ENCODE measurements at places on chromosomes 7 and 10.
A peak's percentile ranks its signal among the peaks of the same experiment; 100 is the strongest.

- DNase-seq, result no peak
Measured at GRCh38 chr10:17202506-17202905, 1.0 kb upstream of the TRDMT1 start.

GRCh38 chr10:43090188-43090587, 13.3 kb downstream of the RET start:
- no peak for DNase-seq

DNA sequence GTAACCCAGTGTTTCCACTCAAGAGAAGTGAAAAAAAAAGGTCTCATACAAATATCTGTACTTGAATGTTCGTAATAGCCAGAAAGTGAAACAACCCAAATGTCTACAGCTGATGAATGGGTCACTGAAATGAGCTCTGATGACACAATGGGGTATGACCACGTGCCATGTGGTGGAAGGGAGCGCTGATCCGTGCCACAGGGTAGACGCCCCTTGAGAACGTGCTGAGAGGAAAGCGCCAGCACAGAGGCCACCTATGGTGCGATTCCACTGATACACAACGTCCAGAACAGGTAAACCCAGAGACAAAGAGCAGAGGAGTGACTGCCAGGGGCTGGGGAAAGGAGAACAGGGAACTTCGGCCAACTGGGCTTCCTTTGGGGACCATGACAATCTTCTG, 50.3 kb downstream of the MAD1L1 start:
- peak; percentile 22 for DNase-seq

GRCh38 chr10:10489805-10490571, 527.7 kb upstream of the CELF2 start:
- DNase-seq, result no peak

DNA sequence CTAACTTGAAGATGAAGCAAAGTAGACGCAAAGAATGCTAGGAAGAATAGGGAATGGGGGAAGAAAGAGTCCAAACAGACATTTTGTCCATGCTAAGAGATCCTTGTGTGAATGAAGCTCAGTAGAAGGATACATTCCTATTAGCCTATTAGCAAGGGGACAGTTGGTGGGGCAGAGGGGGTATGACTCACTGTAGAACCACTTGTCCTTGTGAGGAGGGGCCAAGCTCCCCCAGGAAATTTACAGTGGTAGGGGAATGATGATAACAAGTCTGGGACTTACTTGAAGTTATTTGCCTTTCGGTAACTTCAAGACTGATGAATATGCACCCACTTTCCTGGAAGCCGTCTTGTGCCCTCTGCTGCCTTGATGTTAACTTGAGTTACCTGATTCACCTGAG, 17.2 kb upstream of the SYPL1 start:
- DNase-seq, result no peak

DNA sequence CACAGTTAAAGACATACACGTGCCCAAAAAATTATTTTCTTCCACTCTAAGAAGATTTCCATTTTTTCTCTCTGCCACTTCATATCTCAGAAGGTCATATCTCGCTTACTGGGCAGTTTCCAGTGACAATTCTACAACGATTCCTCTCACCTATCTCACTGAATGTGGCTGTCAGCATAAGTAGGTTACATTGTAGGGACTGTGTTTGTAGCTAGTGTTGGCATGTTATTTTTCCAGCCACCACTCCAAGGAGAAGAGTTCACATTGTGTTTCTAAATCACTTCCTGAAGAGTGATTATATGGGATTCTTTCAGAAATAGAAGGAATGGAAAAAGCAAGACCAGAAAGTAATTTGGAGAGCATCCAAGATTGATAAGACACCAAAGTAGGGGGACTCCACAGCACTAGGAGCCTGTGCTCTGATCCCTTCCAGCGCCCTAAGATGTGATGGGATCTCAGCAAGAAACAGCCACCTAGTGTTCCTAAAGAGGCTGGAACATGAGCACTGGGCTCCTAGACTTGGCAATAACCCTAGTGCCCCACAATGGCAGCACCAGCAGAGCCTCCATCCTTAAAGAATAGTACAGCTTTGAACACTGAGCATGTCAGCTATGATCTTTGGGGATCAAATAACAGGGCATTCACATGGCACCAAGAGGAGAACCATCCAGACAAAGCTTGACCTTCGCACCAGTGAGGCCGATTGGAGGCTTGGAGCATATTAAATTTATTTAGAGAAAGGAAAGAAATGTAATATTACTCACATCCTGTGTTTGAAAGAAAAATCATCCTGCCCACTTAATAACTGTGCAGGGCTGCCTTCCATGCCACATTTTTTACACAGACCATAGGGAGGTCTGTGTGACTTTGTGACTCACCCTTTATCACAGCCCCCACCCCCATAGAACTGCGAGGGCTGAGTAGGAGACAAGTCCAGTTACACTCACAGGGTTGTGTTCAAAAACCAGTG, 51.8 kb downstream of the CAV1 start:
- peak; percentile 93 for DNase-seq

DNA sequence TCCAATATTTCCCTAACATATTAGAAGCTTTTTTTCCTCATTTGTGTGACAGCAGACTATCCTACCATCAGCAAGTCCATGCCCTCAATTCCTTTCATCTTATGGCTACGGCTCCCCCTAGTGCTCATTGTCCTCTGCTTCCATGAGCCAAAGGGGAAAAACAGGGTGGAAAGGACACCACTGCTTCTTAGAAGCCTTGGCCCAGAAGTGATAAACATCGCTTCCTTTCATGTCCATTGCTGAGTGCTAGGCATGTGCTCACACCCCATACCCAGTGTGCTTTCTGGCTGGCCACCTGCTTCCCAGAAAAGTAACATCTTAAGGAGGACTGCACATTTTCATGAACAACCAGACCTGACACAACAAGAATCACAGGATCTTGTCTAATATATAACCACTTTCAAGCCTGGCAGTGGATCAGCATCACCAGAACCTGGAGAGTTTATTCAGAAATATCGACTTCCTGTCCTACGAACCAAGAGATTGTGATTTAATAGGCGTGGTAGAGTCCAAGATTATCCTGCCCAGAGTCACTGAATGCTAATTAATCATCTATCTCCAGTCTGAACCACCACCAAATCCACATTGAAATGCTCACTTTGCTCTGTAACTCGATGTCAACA, 650.5 kb upstream of the SORCS1 start:
- peak; percentile 50 for DNase-seq

DNA sequence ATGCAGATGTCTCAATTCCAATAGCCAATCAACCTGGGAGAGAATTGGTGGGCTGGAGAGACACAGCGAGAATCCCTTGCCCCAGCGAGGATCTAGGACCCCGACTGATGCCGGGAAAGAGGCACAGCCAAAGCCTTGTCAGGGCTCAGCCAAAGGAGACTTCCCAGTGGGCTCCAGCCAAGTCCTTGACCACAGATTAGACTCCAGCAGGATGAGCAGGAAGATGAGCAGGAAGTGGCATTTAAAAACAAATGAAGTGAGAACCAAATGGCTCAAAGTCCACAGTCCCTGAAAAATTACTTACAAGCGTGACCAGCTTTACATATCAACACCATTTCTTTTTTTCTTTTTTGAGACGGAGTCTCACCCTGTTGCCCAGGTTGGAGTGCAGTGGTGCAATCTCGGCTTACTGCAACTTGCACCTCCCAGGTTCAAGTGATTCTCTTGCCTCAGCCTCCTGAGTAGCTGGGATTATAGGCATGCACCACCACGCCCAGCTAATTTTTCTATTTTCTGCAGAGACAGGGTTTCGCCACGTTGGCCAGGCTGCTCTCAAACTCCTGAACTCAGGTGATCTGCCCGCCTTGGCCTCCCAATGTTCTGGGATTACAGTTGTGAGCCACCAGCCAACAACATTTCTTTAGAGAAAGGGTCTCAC, 40.2 kb downstream of the CTBP2 start:
- no peak for DNase-seq

DNA sequence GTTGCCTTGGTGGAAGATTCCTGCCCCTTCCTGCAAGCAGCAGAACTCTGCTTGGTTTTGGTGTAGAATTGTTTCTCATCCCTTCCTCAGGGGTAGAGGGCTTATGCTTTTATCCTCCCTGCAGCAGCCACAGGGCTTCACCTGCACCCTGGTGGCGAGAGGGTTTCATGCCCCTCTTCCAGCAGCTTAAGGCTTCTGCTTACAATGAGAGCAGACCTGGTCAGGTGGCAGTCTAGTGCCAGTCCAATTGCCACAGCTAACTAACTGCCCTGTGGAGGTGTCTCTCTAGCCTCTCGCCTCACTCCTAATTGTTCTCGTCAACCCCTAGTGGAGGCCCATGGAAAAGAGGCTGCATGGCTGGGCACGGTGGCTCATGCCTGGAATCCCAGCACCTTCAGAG, 19.3 kb downstream of the ACBD7 start:
- DNase-seq, result no peak

DNA sequence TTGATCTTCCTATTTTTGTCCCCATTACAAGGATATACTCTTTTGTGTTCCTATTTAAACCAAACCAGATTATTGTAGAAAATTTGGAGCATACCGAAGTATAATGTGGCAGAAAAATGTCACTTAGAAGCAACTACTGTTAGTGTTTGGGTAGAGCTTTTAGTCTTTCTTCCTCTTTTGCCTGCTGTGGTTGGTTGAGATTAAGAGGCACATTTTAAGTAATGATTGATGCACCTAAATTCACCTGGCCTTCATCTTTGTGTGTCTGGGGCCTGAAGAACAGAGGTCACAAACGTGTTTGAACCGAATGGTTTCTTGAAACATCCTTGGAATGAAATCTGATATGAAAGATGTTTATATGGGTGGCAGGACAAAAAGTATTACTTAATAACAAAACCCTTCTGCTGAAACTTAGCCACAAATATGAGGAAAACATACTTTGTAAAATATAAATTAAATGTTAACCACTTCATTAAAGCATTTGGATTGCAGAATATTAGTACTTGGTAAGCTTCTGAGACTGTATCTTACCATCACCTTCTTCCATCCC, 2.6 kb downstream of the BPGM start:
- DNase-seq, result no peak

DNA sequence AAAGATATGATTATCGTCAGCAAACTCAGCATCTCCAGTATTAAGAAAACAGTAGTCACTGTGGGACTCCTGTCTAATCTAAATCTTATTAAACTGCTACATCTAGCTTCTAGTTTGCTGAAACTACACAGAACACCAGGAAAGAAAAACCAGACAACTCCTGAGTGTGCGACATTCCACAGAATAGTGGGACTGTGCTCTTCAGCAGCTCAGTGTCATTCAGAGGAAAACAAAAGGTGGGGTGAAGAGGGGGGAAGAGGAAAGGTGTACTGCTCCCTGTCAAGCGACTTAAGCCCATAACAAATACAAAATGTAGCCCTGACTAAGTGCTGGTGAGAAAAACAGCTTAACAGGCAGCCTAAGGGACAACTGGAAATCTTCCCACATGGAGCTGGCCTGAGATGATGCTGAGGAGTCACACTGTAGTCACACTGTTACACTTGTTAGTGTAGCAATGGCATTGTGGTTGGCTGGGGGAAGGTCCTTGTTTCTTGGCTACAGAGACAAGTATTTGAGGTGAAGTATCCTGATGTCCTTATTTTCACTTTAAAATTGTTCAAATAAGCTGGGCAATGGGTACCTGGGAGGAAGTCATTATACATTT, 135.5 kb downstream of the USP6NL start:
- DNase-seq, result no peak

DNA sequence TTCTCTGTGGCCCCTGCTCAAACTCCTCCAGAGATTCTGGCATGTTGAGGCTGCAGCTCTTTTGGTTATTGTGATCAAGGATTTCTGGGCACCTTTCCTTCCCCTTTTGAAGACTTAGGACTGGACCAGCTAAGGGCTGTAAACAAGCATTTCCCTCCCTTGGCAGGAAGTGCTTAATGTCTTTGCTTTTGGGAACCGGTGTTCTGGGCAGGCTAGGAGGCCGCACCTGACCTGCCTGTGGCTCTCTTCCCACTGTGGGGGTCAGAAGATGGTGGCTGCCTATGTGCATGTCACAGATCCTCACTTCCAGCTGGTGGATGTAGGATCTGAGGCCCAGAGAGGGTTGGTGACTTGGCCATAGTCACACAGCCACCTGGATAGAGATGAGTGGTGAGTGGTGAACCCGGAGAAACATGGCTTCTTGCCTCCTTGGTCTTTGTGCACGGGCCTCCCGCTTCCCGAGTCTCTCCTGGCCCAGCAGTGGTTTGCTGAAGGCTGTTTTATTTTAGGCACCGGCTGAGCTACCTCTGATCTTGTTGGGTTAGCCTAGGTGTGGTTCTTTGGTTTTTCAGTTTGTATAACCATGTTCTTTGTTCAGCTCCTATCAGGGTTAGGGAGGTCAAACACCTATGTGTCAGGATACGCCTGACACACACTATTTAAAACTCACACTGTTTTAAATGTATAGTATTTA, 82.0 kb downstream of the GRK5 start:
- no peak for DNase-seq

- no peak for DNase-seq
Measured at GRCh38 chr7:85512790-85513189, 325.9 kb upstream of the SEMA3D start.

GRCh38 chr7:140219672-140220524, 43.1 kb upstream of the KDM7A start:
- no peak for DNase-seq

- DNase-seq, result no peak
Measured at GRCh38 chr10:1582739-1583138, 154.6 kb downstream of the ADARB2 start.

DNA sequence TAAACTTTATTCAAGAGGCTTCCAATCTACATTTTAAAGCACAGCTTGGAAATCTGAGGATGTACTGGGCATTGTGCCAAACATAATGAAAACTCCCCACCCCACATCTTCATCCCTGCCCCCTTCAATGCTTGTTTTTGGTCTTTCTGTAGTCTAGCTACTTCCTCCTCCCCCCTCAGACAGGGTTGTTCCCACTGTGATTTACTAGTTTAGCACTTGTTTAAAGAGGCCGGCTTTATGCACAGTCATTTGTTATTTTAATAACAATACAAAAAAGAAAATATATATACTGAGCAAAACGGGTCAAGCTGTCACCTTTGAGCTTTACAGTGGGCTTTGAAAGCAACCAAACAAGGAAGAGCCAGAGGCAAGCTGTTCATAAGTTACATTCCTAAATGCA, 132.6 kb downstream of the CHRM2 start:
- no peak for DNase-seq

DNA sequence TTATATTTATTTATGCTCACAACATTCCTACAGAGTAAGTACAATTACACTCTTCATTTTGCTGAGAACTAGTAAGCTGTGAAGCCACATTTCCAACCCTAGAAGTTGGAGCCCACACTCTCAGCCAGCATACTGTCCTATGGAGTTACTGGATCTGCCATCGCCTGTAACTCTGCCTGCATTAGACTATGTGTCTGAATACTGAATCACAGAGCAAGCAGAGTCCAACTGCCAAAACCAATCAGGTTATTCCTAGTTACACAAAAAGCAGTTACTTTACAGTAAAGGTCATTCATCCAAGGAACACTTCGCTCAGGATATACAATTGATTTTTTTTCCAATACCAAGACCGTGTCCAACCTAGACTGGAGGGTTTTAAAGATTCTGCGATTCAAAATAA, 21.5 kb downstream of the CTAGE6 start:
- DNase-seq, result no peak

GRCh38 chr10:106355450-106355849, 809.1 kb downstream of the SORCS1 start:
- no peak for DNase-seq

- DNase-seq, result no peak
Measured at GRCh38 chr7:155863721-155864151, 51.5 kb upstream of the SHH start.

- peak; percentile 42 for DNase-seq
Measured at GRCh38 chr10:111360260-111360925, 283.6 kb downstream of the ADRA2A start.
